MV-4-11 (cell line): ENCODE measurements at places on chromosomes 5 and 9.

DNA sequence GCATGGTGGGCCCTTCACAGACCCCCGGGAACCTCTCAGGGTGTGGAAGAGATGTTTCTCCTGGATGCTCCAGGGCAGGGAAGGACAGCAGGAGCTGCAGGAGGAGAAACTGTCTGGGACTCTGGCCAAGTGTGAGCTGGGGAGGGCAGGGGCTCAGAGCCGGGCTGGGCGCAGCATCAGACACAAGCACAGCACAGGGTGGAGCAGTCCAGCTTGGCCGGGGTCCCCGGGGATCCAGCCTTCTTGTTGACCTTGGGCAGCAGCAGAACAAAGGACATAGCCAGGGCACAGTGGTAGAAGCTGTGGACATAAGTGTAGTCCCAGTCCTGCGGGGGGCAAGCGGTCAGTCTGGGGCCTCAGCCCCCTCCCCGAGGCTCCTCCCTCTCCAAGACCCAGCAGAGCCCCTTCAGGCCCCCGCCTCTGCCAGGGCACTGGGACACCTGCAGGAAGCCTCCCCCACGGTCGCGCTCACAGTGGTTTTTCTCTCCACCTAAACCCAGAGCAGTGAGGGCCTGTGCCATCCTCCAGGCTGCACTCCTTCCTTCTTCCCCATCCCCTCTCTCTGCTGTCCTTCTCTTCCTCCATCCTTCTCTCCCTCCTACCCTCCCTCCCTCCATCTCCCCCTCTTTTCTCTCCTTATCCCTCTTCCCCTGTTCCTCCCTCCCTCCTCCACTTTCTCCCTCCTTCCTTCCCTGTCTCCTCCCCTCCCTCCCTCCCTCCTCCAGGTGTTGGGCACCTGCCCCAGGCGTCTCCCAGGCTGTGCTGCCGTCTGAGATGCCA, 10.1 kb downstream of the MYMK start:
- DNase-seq, result no peak

DNA sequence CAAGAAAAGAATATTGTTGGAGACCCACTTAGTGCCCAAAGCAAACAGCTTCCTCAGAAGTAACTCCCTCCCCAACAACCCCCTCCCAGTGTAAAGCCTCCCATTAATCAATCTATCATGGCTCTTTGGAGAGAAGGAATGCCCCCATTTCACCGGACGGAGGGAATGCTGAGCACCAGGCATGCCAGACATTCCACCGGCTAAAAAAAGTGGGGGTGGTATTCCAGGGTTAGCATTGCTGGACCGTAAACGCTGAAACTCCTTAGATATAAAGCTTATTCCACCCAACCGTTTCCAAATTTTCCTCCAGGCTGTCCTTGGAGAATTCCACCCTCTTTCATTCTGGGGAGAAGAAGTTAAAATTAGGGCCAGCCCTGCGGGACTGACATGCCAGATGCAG, 363 bp upstream of the MAMDC2 start:
- no peak for DNase-seq

DNA sequence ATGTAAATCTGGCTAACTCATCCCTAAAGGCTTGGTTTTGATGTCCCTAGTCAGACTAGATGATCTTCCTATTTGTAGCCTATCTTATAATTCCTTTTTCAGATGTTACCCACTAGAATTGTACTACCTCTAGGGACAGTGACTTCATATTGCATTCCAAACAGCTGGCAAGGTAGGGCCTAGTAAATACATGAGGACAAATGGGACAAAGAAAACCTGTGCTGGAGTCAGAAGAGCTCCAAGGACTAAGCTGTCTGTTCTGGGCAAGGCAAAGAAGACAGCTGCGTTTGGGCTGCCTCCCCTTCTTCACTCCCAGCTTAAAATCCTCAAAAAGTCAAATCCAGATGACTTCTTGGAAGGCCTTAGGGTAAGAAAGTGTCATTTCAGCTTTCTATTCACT, 10.0 kb downstream of the DMXL1 start:
- no peak for DNase-seq

GRCh38 chr9:31740705-31741104, 643.7 kb upstream of the ACO1 start:
- no peak for DNase-seq

DNA sequence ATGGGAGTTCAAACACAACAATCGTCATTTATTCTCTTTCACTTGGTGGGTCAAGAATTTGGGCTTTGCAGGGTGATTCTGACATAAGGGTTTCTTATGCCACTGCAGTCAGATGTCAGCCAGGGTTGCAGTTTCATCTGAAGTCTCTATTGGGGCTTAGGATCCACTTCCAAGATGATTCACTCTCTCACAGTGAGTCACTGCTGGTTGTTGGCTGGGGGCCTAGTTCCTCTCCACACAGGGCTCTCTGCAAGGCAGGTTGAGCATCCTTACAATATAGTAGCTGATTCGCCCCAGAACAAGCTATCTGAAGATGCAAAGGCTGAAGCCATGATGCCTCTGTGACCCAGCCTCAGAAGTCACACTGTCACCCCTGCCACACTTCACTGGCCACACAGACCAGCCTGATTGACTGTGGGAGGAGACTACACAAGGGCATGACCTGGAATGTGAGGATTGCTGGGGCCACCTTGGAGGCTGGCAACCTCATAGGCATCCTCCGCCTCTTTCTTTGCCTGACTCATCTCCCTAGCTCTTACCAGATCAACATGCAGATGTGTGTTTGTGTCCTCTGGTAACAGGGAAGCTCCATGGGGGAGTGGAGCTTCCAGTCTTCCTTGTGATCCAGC, 4.5 kb upstream of the CARD19 start:
- peak; percentile 86 for DNase-seq

DNA sequence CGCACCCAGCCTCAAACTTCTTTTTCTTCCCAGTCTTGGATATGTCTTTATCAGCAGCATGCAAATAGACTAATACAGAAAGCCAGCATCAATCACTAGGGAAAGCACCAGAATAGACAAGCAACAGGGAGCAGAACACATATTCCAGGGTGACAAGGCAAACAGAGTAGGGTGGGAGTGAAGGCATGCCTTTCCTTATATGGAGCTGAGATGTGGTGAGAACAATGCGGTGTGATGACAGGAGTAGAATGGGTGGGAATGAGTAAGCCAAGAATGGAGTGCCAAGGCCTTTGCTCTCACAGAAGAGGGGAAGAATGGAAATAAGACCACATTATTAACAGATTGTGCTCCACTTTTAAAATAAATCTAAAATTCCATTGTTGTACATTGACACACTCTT, 115.6 kb downstream of the CETN3 start:
- no peak for DNase-seq

DNA sequence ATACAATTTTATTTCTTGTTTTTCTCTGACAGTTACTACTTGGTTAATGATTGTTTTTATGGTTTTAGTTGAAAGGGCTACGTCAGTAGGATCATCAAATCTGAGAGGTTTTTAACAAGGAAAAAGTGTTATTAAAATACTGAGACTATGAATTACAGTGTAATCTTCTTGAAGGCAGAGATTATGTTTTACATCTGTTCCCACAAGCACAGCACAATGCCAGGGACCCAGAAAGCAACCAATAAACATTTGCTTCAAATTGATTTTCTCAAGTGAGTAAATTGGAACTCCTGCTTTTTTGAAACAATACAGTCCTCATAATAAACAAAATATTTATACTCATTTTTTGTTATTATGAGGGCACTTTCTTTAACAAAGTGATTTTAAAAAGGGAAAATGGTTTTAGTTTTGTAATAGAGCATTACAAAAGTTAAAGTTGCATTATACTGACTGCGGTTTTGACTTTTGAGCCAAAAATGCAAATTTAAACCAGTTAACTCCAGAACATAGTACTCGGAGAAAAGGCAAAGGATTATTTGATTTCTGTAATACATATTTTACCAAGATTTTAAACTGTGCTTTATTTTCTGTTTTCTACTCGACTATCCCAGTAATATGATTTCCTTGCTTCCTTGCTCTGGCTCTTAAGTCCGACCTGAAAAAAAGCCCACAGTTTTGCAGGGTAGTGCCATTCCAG, 176.9 kb downstream of the GDNF start:
- DNase-seq, result no peak
